Activated naive CD8-positive, alpha-beta T cell treated with anti-CD3 and anti-CD28 coated beads, Interleukin-2, amount 10 ng/mL, durations not matched to agents 7 days and 5 days (primary cell): ENCODE measurements at places on chromosomes 3 and 15. TPM values are rescaled to one million over a fixed set of nuclear protein-coding genes. Genes with fewer than 3 reads are reported as not detected.

DNA sequence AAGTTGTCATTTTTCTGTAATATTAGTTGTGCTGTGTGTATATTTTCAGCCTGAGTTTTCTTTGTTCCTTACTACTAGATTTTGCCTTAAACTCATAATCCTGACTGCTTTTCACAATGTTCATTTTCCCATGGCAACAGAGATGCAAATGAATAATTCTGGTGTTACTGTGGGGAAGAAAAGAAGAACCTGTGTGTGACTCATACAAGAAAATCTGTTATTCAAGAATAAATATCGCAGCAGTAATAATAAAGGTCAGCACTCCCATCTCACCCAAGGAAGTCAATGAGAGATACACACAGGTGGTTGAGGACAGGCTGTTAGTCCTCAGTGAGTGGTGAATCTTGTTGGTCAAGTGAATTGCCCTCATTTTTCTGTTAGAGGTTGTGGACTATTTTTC is 656.6 kb upstream of the NAALADL2 start:
- no peak for DNase-seq

GRCh38 chr3:130870423-130870822 is 23.5 kb upstream of the ATP2C1 start:
- DNase-seq, result no peak

GRCh38 chr3:149715247-149715646 is 37.0 kb downstream of the COMMD2 start:
- DNase-seq, result no peak

DNA sequence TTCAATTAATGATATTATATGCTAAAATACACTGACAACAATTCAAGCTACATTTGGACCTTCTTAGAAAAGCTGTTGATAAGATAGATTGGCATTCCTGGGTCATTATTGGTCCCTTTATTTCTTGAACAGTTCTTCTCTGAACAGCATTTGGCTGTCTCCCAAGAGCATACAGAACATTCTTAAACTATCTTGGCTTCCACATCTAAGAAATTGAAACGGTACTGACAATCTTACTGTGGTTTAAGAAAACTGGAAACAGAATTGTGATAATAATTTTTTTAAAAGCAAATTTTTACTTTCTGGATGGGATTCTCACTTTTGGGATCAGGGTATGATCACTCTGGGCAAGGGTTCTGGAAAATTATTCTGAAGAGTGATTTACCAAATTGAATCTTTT is 161.7 kb upstream of the ZNF385D start:
- DNase-seq, result no peak

DNA sequence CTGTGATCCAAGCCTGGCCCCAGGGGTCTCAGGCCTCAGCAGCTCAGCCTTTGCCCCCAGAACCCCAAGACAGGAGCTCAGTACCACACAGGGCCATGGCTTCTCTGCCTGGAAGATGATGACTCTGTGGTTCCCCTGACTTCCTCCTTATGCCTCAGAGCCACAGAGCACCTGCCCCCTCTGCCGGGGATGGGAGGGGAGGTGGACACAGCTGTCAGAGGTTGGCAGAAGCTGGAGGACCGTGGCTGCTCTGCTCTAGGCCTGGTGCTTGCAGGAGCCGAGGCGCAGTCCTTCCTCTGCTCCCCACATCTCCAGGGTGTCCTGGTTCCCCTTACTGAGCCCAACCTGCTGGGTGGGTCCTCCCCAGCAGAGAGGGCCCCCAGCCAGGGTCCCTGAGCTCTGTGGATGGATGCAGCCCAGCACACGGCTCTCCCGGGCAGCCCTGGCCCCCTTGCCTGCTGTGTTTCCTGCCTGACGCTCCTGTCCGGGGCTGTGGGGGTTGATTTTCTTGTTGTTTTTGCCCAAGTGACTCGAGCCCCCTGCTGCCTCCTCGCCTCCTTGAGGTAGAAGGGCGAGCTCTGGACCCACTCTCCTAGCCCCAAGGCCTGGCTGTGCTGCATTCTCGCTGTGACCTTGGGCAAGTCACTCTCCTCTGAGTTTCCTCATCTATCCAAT is 36.6 kb downstream of the PSTPIP1 start:
- peak; percentile 67 for DNase-seq

DNA sequence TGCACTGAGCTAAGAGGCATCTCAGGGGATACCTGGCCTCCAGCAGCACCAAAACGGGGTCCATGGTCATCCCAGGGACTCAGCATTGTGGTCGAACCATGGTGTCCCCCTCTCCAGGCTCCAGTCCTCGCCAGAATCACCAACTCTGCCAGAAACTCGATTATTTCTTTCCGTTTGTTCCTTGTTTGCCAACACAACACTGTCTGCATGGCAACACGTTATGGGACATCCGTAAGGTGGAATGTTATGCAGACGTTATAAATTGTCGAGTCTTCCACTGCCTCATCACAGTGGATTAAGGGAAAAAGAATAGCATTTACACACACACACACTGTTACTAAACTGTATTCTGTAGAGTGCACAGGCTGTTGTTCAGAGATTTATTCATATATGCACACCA is 52.5 kb upstream of the RPL32 start:
- no peak for DNase-seq

DNA sequence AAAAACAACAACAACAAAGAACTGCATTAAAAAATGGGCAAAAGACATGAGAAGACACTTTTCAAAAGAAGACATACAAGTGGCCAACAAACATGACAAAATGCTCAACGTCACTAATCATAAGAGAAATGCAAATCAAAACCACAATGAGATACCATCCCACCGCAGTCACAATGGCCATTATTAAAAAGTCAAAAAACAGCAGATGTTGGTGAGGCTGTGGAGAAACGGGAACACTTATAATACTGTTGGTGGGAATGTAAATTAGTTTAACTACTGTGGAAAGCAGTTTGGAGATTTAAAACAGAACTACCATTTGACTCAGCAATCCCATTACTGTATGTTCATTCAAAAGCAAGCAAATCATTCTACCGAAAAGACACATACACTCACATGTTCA is 15.1 kb downstream of the EIF1B start:
- DNase-seq, result no peak

DNA sequence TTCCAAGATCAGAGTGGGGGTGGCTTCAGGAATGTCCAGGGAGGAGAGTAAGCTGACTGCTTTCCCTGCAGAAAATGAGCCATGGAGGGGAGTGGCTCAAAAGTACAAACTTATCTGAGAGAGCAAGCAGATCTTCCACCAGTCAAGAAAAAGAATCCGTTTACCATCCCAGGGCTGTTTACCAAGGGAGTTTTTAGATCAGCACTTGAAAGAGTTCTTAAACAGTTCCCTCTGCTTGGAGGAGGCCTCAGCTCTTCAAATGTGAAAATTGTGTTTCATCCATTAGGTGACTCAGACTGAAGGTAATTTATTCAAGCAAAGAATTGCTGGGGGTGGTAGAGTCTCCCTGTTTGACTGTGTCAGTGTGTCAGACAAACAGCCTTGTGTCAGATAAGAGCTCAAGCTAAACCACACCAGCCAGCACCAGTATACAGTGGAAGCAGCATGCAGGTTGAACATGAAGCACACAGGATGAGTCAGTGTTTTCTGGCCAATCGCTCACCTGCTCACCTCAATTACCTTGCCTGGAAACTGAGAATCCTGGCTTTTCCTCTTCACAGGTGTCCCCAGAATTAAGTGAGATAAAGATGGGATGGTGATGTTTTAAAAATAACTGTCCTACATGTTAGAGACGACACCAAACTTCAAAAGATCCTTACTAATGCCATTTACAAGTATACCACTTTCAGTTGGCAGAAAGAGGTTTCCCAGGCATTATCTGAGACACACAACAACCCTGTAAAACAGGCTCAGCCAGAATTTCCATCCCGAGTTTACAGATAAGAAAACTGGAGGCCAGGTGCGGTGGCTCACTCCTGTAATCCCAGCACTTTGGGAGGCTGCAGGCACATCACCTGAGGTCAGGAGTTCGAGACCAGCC is 21.7 kb downstream of the SH3BP5 start:
- no peak for DNase-seq

DNA sequence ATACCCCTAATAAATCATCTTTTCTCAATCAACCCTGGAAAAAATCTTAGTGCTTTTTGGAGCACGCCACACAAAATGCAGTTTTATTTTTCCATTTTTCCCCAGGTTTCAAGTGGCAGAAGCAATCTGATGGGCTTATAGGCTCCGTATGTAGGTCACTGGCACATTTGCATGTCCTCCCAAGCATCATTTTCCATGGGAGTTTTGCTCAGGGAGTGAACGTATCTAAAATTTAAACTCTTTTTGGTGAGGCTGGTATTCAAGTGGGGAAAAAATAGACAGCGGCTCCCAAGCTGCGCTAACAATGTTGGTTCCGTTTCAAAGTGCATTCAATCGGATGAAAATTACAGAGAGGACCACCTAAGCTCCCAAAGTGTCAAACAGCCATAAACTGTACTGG is 233.4 kb downstream of the MEX3B start:
- no peak for DNase-seq

DNA sequence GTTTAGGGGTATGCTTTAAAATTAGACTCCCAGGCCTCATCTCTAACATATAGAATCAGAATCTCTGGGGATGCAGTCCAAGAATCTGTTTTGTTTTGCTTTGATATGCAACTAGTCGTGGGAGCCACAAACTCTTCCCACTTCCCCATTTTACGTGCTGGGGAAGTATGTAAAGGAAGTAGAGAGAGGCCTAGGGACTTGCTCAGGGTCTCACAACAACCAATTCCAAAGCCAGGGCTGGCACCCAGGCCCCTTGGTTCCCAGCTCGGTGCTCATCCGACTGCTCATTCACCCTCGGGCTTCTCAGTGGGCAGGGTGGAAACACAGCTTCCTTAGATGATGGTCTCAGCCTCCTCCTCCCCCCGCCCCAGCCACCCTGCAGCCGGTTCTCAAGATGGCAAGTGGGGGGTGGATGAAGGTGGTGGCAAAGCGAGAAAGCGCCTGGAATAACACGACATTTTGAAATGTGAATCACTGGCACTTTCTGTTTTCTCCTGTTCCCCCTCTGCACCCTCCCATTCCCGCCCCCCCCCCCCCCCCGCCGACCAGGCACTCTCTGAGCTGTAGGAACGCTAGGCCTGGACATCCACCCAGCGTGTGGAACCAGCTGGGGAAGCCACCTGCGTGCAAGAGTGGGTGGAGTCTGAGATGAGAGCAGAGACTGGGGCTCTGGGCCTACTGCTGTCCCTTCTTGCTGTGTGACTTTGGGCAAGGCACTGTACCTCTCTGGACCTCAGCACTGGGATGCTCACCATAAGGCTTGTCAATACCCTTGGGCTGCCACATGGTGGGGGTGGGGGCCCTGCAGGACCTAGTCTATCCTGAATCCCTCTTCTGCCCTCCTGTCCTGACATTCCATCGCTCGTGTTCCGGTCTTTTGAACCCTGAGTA is 214.5 kb downstream of the RPLP1 start:
- DNase-seq, result no peak

GRCh38 chr3:180855956-180856355 is 56.5 kb upstream of the FXR1 start:
- DNase-seq, result no peak

GRCh38 chr3:183069086-183069485 is 30.2 kb downstream of the MCCC1 start:
- no peak for DNase-seq

- DNase-seq, result no peak
Observed at GRCh38 chr3:19331931-19332330, 183.6 kb downstream of the KCNH8 start.

DNA sequence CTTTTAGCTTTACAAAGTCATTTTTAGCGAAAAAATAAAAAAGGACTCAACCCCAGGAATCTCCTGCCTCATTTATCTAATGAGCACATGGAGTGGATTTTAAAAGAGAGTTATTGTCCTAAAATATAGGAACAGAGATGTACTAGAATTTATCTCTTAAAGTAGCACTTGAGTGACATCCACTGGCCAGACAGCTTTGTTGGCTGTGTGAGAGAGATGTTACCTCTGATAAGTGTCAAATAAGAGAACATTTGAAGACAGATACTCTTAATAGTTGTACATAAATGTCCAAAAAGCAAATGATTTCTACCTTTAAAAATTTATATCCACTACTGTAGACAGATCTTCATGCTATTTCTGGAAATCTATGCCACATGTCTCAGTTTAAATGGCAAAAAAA is 12.3 kb upstream of the MFSD1 start:
- no peak for DNase-seq

DNA sequence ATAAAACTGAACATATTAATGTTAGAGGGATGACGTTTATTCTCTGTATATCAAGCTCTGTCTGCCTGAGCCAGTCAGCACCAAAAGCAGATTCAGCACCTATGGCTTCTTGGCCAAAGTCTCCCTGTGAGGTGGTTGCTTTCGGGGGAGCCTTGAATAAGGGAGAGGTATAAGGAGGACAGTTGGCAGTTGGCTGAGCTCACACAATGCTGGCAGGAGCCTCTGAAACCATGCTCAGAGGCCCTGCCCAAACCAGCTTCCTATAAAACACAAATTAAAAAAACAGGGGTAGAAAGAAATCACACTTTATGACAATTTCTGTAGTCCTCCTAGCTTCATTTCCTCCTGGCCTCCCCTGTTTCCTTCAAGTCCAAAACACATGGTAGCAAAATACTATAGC is 18.8 kb downstream of the ARHGEF3 start:
- no peak for DNase-seq

GRCh38 chr3:127759826-127760225 is 62.5 kb downstream of the MGLL start:
- DNase-seq, result no peak

DNA sequence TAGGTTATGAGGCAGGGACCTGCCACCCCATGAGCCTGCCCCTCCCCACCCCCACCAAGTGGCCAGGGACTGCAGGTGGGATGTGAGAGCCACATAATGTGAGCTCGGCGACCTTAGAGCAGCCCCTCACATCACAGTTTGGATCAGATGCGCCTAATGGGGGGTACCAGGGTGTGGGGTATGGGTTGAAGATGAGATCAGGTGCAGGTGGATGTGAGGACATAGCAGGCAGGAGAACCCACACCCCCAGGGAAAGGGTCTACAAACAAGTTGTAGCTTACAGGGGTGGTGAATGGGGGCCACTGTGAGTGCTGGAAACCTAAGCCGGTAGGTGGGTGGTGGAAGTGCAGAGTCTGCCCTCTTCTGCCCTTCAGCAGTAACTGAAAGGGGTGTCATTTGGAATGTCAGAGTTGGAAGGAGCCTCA is 94.0 kb downstream of the CORO2B start:
- DNase-seq, result no peak

DNA sequence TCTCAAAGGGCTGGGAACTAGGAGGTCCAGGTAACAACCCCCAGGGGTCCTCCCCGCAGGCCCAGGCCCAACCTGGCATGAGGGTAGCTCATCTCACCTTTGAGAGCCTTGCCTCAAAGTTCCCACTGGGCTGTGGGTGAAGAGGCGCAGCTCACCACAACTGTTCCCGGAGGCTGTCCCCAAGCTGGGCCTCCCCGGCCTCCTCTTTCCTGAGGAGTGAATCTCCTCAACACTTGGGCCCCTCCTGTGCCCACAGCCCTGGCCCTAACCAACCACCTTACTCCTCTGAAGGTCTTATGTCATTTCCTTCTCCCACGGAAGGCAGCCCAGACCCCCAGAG is 27.5 kb upstream of the CORO2B start:
- DNase-seq, result no peak

Gene HOMER2
- total RNA-seq, result 6.3 TPM

Gene VILL
- total RNA-seq, result 25.2 TPM

Gene RCN2
- total RNA-seq, result 29.6 TPM

Gene IMPG2
- total RNA-seq, result 0.42 TPM

Gene CCNB2
- 72.1 TPM for total RNA-seq

Gene FSIP1
- total RNA-seq, result 0.75 TPM

Gene ANKRD28
- total RNA-seq, result 30.3 TPM

Gene CALML4
- total RNA-seq, result 10.3 TPM

Gene CSTA
- not detected for total RNA-seq

Gene PLSCR5
- not detected for total RNA-seq

Gene ITGB5
- 3.7 TPM for total RNA-seq

Gene ZNF662
- total RNA-seq, result 2.5 TPM

Gene SEMA5B
- total RNA-seq, result 0.17 TPM

Gene STRC
- total RNA-seq, result 2.6 TPM

Gene RNU5B-1
- total RNA-seq, result 27.3 TPM
